ENCODE measurements at places on chromosomes 16 and 17. TPM values are rescaled to one million over a fixed set of nuclear protein-coding genes. Genes with fewer than 3 reads are reported as not detected.

MT2A gene
- 21.4 TPM for total RNA-seq

SPATA20 gene
- total RNA-seq = 40.3 TPM

HEATR9 gene
- total RNA-seq = not detected

GRCh38 chr17:61000911-61001310 is 323.3 kb downstream of the BCAS3 start:
- no peak for DNase-seq

GRCh38 chr17:38619937-38620550 is 14.3 kb upstream of the SRCIN1 start:
- DNase-seq = no peak

DNA sequence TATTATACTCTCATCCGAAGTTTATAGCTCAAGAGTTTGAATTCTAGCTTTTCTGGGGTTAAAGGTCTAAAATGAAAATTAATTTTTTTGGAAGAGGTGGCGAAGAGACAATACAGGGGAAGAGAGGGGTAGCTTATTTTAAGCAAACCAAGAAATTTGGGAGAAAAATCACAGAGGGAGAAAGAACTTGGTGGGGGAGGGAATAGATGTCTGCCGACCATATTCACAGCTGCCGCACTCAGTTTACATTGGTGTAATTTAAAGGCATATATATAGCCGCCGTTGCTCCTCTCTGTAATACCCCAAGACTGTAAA is 6.5 kb upstream of the ZFHX3 start:
- no peak for DNase-seq

- DNase-seq = no peak
These were observed 32.7 kb downstream of the YWHAE start for GRCh38 chr17:1367351-1367745.

GRCh38 chr17:42122371-42123303 is at the start of gene HSPB9:
HSPB9 (plus strand) TSS chr17:42122804; CDS start chr17:42122851, 47 bp downstream.
- DNase-seq = no peak

FADS6 gene
- 0.82 TPM for total RNA-seq

GSPT1 gene
- 99.1 TPM for total RNA-seq

DNA sequence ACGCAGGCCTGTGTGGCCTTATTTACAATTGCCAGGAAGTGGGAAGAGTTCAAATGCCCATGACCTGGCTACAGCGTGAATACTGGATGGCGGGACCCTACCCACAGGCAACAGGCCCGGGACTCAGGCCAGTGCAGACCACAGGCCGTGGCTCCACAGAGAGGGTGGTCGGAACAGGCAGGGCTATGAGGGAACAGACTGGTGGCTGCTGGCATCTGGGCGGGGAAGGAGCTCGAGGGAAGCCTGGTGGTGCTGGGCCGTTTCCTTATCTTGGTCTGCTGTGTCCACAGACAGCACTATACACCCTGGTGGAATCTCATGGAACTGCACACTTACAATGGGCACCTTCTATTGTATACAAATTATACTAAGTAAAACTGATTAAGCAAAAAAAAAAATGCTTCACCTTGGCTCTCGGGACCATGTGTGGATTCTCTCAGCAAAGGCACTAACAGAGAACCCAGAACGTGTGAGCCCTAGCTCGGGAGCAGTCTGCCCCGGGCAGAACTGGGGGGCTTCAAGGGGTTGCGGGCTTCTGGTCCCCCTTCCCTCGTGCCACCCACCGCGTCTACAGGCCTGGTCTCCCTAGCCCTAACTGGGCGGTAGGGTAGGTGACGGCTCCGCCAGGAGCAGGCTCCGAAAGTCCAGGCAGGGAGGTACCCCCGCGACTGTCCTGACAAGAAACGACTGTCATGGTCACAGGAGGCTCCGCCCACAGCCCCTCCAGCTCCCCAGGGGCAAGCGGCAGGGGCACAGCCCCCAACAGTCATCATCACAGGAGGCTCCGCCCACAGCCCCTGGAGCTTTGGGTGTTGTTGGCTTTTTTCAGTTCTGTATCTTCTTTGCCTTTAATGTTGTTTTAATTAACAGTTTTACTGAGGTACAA is 21.8 kb downstream of the CEP131 start:
- no peak for DNase-seq

KRTAP9-9 gene
- not detected for total RNA-seq

DNA sequence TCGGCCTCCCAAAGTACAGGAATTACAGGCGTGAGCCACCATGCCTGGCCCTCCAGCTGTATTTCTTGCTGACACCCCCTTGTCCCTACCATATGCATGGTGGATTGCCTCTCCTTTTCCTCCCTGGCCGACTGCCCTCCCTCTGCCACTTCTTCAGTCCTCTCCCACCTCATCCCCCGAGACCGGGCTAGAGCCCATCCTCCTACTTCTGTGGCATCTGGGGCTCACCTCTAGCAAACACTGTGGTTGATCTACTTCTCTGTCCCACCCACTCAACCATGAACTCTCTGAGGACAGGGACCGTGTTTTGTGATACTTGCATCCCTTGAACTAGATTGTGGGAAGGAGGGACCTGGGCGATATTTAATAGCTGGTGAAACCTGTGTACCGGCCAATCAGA is 7.5 kb upstream of the AXIN2 start:
- DNase-seq = no peak

DNA sequence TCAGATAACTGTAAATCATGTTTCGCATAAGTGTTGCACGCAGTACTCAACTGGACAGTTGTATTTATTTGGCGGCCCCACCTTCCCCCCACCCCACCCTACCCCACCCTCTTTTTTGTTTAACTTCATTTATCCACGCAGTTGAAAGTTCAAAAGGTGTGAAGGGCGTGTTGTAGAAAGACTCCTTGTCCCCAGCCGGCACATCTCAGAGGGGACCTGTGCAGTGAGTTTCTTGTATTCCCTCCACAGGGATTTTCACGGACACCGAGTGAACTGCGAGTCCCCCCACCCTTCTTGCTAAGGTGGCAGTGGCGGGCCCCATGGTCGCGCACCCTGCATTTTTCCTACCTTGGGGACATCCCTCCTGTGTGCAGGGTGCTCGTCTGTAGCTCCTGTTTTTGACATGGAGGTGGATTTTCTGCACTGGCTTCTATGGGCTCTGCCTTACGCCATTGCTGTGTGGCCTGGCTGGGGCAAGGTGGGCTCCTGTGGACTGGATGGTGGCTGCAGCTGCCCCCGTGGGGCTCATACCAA is 36.2 kb downstream of the ADCY7 start:
- peak; percentile 48 for DNase-seq

TMEM114 gene
- total RNA-seq = not detected

- DNase-seq = no peak
These were observed 6.4 kb downstream of the KRT38 start for GRCh38 chr17:41434415-41434814.

GRCh38 chr17:45135978-45136791 is 698 bp downstream of the ACBD4 start:
- DNase-seq = no peak

DNA sequence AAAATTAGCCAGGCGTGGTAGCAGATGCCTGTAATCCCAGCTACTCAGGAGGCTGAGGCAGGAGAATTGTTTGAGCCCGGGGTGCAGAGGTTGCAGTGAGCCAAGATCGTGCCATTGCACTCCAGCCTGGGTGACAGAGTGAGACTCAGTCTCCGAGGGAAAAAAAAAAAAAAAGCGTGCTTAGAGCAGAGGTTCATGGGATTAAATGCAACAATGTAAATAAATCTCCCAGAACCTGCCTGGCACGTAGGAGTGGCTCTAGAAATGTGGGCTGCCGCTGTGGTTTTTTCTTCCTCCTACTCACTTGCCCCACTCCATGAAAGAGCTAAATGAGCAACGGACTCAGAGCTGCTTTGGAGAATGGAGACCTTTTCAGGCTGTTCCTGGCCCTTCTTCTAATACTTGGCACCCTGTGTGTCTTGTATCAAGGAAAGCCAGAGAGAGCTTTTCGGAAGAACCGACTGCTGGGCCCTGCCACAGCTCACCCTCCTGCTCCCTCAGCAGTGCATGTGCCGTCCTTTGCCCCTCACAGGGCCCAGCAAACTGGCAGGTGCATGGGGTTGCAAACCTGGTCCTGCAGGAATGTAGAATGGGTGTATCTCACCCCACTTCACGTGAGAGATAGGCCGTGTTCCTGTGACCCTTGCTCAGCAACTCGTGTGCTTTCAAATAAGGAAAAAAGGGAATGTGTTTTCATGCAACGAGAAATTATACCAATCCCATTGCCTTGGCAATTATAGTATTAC is 52.0 kb downstream of the LDHD start:
- DNase-seq = no peak

DNA sequence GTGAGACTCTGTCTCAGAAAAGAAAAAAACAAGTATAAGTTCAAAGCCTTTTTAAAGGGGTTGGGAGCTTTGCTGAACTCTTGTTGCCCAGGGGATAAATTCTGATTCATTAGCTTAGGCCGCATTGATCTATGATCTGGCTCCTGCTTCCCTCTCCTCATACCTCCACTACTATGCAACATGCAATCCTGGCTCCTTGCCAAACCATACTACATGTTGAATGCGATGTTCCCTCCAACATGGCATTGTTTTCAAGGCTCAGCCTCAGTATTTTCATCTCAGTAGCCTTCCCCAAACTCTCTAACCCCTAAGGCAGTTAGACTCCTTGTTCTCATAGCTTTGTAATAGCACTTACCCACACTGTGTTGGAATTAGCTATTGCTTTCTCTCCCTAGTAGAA is 6.2 kb downstream of the REXO5 start:
- DNase-seq = no peak

DNA sequence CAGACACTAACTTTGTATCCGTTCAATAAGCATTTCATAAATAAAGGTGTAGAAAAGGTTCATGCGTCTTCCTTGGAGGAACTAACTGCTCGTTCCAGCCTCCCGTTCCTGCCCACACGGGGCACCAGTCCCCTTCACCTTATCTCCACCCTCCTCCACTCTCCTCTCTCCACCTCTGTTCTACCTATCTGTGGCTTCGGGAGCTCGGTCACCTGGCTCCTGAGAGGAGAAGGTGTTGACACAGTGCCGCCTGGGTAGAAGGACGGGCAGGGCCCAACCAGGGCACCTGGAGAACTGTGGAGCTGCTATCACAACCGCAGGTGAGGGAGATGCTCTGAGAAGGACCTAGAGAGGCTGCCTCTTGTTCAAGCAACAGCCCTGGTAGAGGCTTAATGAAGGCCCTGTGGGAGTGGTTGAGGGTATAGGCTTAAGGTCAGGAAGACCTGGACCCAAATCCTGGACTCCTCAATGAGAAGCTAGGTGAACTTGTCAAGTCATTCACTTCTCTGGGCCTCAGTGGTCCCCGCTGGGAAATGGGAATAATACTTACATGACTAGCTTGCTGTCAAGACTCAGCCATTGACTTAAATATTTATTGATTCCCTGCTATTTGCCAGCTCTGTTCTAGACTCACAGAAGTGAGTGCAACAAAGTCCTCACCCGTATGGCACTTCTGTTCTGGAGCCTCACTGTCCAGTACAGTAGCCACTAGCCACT is 9.6 kb upstream of the MINK1 start:
- no peak for DNase-seq

- DNase-seq = no peak
These were observed 8.7 kb downstream of the OGFOD1 start for GRCh38 chr16:56460101-56460500.

DNA sequence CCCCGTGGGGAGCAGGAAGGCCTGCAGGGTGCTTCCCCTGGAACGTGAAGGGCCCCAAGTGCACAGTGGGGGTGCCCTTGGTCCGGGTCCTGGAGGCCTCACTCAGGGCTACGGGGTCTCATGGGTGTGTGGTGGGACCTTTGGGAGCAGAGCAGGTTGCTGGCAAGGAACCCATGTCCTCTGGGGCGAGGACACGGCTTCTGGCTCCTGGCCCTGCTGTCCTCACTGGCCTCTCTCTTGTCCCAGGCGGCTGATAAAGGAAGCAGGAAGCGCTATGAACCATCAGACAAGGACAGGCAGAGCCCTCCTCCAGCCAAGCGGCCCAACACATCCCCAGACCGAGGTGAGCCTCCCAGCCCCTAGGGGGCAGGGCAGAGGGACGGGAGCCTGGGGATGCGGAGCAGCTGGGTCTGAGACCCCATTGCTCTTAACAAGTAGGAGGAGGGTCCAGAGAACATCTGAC is 9.8 kb upstream of the IL17C start:
- no peak for DNase-seq

GRCh38 chr16:28836761-28837064 is 9.4 kb downstream of the TUFM start:
- no peak for DNase-seq

DNA sequence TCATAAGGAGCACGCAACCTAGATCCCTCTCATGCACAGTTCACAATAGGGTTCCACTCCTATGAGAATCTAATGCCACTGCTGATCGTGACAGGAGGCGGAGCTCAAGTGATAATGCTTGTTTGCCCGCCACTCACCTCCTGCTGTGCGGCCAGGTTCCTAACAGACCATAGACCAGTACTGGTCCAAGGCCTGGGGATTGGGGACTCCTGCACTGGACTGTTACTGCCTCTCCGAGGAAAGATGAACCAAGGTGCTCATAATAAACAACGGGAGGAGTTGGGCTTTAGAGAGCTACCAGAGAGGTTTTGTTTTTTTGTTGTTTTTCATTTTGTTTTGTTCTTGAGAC is 58.2 kb downstream of the TK2 start:
- DNase-seq = no peak

MC1R gene
- 3.8 TPM for total RNA-seq

- DNase-seq = no peak
These were observed 10.0 kb downstream of the POLDIP2 start for GRCh38 chr17:28347261-28347891.

Measured in type B pancreatic cell (in vitro differentiated cells).